ENCODE measurements at places on chromosomes 4 and X.

DNA sequence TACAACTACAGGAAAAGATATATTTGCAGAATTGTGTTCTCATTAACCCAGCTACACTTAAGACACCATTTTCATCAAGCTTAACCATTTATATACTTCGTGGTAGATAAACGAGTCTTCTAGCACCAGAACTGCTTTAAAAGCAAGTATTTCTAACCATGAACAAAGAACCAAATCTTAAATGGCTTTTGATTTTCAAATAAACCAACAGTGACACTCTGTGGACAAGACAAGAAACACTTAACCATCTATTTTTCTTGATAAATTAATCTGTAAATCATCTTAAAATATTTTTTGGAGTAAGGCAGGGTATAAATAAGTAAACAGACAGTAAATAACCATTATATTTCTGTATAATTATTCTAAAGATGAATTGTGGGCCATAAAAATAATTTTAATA lies 10.2 kb downstream of the BEND2 start:
- peak; percentile 14 for DNase-seq

DNA sequence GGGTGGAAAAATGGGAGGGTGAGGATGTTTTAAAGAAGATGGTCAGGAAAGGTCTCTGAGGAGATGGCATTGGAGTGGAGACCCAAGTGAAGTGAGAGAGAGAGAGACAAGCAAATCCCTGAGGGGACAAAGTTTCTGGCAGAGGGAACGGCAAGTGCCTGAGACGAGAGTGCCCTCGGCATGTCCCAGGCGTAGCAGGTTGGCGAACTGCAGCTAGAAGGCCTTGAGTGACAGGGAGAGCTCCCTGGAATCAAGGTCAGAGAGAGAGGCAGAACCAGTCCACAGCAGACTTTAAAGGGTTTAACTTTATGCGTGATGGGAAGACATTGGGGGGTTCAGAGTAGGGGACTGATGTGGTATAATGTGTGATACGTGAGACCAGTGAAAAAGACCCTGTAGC lies 150.2 kb upstream of the HAND2 start:
- DNase-seq, result no peak

DNA sequence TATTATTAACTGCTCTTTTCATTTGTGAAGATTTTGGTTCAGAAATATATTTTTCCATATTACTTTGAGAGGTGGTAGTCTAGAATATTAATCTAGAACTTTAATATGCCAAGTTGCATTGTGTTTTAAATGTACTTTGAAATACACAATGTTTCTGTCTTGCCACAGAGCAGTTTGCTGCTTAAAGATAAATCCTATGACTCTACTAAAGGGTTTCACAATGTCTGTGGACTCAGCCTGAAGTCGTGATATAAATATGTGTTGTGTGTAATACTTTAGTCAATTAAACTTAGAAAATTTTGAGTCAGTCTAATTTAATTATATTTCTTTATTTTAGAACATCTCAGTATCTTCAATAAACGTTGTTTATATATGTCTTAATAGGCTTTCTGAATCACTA lies 1771.7 kb upstream of the PCDH7 start:
- DNase-seq, result no peak

DNA sequence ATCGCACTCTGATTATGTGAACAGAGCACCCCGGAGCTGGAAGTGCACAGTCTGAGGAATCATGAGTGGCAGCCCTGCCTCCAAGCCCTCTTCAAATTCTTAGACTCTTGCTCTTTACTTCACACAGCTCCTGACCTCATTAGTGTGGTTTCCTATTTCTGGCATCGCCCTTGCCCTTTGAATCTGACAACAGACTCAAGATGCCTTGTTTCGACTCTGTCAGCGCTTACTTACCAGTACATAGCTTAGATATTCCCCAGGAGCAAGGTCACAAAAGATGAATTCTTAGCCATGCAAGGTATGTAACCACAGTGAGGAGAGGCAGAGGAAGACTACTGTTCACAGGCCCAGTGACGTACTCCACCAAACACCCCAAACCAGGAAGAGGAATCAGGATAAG lies 167.2 kb downstream of the KDR start:
- no peak for DNase-seq

GRCh38 chrX:110276778-110277177 lies 41.1 kb downstream of the AMMECR1 start:
- DNase-seq, result no peak

GRCh38 chr4:86432559-86433134 lies 72.8 kb upstream of the MAPK10 start:
- peak; percentile 90 for DNase-seq

GRCh38 chrX:45322382-45322781 lies 121.7 kb upstream of the DIPK2B start:
- DNase-seq, result peak; percentile 54

- DNase-seq, result no peak
Observed at GRCh38 chr4:141098163-141098562, 35.1 kb downstream of the RNF150 start.

DNA sequence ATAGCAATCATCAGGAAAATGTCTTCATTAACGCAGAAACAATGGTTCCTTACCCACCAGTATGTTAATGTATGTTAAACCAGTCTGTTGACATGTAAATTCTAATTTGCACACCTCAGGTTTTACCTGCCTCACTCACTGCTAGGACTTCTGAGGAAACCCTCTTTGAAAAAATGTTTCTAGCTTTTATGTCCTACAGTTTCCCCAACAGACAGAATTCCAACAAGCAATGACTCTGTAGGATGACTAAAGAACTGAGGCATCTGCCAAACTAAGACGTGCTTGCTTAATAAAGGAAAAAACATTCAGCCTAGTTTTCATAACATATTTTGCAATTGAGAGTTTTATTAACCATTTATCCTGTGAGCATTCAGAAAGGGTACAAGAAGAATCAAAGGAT lies 20.6 kb upstream of the SOX3 start:
- no peak for DNase-seq

GRCh38 chr4:107622006-107622405 lies 98.0 kb downstream of the PAPSS1 start:
- no peak for DNase-seq

GRCh38 chrX:103464774-103465117 lies 54.5 kb downstream of the RAB40A start:
- peak; percentile 74 for DNase-seq

DNA sequence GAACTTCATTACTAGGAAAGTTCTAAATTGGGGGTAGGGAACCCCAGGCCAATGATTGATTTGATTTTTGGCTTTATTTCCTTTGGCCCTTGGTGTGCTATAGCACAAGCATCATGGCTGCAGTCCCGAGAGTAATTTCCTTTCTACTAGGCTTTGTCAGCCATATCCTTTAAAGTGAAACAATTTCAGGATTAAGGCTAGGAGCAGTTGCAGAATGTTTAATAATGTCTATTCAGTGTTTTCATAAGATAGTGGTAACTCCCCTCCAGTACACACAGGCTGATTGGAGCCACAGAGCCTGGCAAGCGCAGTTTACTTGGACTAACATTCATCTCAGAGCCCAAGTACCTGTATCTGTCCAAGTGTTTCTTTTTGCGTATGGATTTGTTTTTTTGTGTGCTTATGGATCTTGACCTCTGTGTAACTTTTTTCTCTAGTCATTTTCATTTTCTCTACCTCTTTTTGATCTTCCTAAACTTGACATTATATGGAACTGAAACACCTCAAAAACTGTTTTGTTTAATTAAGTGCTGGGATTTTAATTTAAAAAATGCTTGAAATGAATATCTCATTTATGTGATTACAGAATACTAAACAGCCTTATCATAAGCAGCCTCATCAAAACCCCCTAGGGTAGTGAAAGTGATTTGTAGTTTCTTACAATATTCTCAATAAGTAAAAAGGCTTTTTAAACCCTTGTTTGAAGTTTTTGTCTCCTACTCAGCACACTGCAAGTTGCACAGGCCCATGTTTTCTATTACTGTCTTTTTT lies 7.5 kb downstream of the STIM2 start:
- peak; percentile 29 for DNase-seq

GRCh38 chr4:139934057-139934707 lies 219.8 kb downstream of the MAML3 start:
- no peak for DNase-seq

DNA sequence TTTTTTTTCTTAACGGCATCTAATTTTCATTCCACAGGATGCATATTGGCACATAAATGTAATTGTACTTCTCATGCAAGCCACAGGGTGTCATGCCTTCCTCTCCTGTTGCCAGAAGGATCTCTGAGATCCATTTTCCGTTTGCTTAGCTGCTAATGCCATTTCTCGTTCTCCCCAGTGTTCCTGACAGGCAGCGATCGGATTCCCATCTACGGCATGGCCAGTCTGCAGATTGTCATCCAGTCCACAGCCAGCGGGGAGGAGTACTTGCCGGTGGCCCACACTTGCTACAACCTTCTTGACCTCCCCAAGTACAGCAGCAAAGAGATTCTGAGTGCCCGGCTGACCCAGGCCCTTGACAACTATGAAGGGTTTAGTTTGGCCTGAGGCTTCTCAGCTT lies 8.9 kb upstream of the NAP1L5 start:
- DNase-seq, result peak; percentile 57

- no peak for DNase-seq
Observed at GRCh38 chr4:124070688-124071484, 641.6 kb downstream of the ANKRD50 start.

GRCh38 chr4:69828828-69829227 lies 31.1 kb downstream of the SULT1E1 start:
- DNase-seq, result no peak

- no peak for DNase-seq
Observed at GRCh38 chrX:21993265-21993664, 38.9 kb upstream of the PHEX start.

DNA sequence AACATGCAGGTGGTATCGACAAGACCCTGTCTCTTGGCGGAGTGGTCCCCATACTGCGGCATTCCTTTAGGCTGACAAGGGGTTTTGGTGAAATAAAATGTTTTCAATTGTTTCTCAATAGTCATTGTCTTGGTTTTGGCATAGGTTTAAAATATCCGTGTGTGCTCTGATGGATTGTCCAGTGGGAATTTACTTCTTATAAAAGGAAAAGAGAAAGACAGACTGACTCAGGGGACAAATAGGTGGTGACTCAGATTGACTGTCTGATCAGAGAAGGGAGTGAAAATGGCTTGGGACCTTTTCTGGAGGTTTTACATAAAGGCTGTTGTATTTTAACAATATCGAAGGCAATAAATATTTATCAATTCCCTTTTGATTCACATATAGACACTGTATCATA lies 129.8 kb downstream of the SORBS2 start:
- DNase-seq, result no peak

- DNase-seq, result peak; percentile 51
Observed at GRCh38 chrX:12997906-12998687, 23.2 kb downstream of the TMSB4X start.

DNA sequence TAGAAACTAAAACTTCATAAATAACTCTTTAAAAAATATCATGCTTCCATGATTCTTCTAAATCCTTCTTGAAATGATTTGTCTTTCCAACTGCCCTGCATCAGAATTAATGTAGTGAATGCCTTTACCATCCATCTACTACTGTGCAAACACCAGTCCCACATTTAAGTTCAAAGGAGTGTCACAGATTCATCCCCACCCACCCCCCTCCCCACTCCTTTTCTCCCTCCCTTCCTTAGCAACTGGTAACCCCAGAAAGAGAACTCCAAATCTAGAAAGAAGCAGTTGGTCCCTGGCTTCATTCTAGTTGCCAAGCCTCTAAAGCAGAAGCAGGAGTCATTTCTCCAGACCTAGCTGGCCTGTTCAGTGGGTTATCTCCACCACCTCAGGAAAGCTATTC lies at the start of gene PRR32:
PRR32 (plus strand) TSS at position 301 of the 400 bp plus-strand sequence. CDS start 115 bp downstream, outside the sequence.
- no peak for DNase-seq

- DNase-seq, result no peak
Observed at GRCh38 chr4:70893790-70894189, 8.4 kb upstream of the MOB1B start.

- no peak for DNase-seq
Observed at GRCh38 chrX:1336331-1336943, at the start of gene IL3RA. TSS of gene IL3RA (plus strand) at chrX:1336785. CDS start at chrX:1341766, 4,981 bp downstream.

- no peak for DNase-seq
Observed at GRCh38 chr4:150039274-150040127, 38.7 kb upstream of the DCLK2 start.

DNA sequence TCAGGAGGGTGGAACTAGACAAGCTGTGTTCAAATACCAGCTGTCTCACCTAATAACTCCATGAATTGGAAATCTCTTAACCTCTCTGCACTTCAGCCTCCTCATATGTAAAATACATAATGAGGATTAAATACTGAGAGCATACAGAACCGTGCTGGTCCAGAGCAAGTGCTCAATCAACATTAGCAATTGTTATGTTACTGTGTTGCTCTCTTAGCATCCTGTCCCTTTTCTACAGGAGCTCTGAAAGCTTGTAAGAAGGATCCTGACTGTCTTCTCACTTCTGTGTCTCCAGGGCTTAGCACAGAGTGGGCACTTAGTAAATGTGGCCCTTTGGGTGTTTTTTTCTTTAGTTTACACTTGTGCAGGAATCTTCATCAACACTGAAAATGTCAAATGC lies 1456.1 kb upstream of the IGFBP7 start:
- DNase-seq, result peak; percentile 54

DNA sequence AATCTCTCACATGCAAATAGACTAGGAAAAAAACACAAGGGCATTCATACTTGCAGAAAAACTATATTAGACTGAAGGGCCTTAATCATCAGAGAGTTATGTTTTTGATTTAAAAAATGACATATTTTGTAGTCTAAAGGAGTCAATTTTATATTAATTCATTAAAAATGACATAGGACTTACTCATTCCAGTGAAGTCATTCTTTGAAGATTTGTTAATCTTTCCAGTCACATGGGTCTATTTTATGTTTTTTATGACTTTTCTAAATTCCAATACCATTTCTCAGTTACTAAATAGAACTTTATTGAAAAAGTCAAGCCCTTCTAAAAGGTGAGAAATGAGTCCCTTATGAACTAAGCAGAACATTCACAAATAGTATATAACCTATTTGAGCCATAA lies 743.8 kb upstream of the INTU start:
- no peak for DNase-seq

DNA sequence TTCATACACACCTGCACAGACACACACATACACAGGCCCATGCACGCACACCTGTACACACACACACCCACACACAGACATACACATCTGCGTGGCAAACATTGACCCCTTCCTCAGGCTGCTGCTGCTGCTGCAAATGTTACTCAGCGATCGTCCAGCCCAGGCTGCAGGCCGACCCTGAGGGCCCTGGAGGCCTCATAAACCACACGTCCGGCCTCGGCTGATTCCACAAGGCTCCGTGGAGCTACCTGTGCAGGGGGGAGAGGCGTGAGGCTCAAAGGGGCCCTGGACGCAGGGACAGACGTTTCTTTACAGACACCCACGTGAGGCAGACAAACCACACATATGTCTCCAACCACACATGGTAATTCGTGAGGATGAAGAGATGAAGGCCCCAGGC lies 53.9 kb upstream of the PPP2R3B start:
- no peak for DNase-seq

GRCh38 chrX:153984351-153985178 lies 12.0 kb downstream of the TMEM187 start:
- DNase-seq, result no peak

- DNase-seq, result peak; percentile 7
Observed at GRCh38 chr4:81470456-81471297, 1.0 kb downstream of the RASGEF1B start.
